ENCODE measurements at places on chromosomes 4 and X.

DNA sequence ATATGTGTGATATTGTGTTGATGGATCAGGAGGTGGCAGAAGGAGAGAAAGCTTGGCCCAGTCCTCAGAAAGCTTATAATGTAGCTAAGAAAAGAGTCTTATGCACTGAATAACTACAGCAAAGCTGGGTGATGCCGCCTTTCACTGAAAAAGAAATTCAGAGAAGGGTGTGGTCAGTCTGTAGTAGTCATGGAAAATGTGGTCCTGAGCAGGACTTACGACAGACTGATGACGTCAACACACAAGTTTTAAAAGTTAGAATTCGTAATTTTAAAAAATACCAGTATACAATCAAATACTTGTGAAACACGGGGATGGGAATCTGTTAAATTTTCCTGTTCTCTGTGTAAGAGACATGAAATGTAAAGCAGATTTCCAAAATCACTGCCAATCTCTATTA, 87.0 kb upstream of the RAPGEF2 start:
- no peak for DNase-seq

- no peak for DNase-seq
Measured at GRCh38 chr4:1235381-1236102, 13.4 kb downstream of the CTBP1 start.

GRCh38 chr4:38686682-38687081, 22.7 kb downstream of the KLF3 start:
- no peak for DNase-seq

DNA sequence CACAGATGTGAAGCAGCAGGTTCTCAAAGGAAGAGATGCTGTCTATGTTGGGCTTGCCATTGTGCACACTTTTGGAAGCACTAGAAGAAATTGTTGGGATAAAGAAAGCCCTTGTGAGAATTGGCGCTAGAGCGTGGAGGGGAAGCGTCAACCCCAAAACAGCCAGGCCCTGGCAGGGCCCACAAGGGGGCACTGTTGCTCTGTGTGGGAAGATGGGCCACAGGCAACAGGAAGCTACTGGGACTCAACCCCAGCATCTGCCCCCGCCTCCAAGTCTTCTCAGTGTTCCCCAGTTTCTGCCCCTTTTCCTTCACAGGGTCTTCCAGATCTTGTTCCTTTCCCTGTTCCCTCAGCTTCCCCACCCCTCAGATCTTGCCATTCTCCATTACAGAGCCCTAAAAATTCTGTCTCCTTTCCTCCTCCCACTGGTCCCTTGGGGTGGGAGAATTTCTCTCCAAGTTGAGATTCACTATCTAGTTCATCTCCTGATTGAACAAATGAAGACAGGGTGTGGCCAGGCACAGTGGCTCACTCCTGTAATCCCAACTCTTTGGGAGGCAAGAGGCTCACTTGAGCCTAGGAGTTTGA, 85.5 kb downstream of the STARD8 start:
- DNase-seq = peak; percentile 28

DNA sequence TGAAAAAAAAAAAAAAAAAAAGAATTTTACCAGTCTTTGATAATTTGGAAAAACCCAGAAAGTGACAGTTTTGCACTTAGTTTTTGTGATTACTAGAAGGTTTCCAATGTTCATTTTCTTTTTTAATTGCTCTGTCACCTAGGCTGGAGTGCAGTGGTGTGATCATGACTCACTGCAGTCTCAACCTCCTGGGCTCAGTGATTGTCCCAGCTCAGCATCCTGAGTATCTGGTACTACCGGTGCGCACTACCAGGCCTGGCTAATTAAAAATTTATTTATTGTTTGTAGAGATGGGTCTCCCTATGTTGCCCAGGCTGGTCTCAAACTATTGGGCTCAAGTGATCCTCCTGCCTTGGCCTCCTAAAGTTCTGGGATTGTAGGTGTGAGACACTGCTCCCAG, 3.3 kb downstream of the NUDT9 start:
- no peak for DNase-seq

GRCh38 chr4:147732518-147733235, 789 bp downstream of the ARHGAP10 start:
- no peak for DNase-seq

GRCh38 chr4:7801001-7801400, 138.7 kb downstream of the AFAP1 start:
- no peak for DNase-seq

DNA sequence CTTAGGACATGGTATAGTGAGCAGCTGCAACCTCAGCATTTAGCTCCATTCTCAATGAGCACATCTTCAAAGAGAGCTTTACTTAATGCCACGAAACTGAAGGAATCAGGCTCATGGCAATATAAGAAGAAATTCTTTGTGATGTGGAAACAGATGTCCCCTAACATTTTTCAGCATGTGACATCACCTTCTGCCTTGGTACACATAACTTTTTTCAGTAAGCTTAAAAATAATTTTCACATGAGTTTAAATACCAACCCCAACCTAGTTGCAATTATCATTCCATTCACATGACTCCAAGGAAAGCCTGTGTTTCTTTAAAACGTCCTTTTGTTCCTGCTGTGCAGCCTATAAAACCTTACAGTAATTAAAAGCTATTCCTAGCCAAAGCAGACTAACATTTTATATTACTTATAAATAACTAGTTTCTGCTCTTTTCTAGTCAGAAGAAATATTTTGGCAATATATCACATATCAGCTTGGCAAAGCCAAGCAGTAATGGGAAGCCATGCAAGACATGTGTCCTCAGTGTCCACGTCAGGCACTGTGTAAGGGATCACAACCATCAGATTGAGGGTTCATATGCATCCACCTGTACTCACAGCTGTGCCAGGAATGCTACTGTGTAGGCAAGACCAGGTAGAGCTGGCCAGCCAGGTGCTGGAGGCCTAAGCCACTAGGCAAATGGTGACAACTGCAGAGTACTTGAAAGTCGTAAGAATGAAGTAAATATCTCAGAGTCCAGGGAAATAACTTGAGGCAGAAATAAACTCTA, 466.6 kb downstream of the INPP4B start:
- DNase-seq = no peak

GRCh38 chr4:110296892-110297291, 98.5 kb upstream of the ELOVL6 start:
- no peak for DNase-seq

DNA sequence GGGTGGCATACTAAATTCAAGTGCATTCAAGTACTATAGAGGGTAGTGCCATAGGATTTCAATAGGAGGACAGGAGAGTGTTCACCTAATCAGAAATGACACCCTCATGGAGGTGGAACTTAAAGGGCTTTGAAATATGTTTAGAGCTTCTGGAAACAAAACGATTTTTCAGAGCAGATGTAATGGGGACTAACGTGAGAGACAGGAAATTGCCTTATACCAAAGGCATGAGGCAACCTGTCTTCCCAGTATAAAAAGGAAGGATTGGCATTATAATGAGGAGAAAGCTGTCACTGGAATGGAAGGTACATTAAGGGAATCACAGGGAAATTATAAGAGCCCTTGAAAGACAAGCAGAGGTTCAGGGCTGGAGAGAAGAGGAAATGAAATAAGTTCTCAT, 116.3 kb upstream of the PNPLA4 start:
- DNase-seq = no peak

GRCh38 chr4:101355767-101356702, 8.7 kb upstream of the PPP3CA start:
- no peak for DNase-seq

DNA sequence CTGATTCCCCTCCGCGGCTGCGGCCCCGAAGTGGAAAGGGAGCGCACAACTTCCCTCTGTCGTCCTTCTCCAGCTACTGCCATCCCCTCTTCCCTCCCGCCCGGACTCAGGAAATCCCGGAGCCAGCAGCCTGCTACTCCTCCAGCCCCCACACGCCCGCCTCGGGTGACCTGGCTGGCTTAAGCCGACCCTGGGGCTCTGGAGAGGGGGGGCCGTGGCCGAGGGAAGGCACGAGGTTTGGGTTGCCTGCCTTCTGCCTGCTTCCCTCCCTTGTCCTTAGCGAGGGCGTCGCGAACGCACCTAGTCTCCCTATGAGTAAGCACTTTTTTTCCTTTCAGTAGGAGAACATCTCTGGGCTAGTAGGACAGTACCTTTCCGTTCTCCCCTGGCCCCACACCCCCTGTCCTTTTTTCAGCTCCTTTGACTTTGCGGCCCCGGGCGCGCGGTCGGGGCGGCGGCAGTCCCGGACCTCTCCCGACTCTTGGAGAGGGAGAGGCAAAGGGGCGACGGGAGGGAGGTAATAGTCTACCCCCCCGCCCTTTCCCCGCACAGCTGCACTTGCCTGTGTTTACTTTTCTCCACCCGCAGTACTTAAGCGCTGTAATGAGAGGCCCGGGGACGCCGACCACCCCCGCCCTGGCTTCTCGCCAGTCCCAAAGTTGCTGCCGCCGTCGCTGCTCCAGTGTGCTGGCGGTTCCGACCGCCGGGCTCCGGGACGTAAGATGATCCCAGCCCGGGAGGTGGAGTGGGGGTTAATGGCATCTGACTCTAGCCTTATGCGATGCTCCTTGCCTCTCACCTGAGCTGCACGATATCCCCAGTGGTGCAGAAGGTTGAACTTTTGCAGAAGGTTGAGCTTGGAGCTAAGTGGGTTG, 868 bp downstream of the PLS3 start:
- DNase-seq = no peak

GRCh38 chr4:52585379-52585778, 73.7 kb downstream of the USP46 start:
- no peak for DNase-seq

DNA sequence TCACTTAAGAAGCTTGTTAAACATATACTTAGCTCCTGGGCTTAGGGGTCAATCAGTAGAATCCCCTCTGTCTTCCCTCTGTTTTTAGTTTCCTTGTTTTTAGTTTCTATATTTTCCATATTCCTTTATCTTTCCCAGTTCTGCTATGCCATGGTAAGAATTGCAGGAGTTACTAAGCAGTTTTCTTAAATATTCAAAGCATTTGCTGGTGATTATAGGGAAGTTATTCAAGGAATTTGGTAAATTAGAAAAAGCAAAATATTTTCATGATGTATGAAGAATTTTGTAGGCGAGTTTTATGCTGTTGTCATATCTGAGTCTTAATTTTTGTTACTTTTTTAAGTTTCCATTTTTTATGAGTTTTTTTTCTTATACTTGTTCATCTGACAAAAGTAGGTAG, 91.6 kb upstream of the NUDT6 start:
- no peak for DNase-seq

- no peak for DNase-seq
Measured at GRCh38 chrX:19814240-19814639, 73.2 kb downstream of the SH3KBP1 start.

- DNase-seq = no peak
Measured at GRCh38 chr4:57102050-57102624, 8.0 kb downstream of the IGFBP7 start.

DNA sequence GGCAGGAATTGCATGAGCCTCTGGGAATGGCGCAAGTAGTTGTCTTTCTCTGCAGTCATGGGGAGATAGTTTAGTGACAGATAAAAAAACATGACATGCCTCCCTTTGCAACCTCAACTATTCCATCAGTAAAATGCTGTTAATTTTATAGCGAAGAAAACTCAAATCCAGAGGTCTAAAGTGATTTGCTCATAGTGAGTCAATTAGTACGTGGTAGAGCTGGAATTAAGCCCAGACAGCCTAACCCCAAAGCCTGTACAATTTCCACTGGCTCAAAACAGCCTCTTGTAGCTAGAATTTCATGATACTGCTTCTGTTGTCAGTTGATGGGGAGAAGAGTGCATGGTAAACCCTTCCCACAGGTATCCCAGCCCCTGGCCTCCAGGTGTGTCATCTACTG, 81.3 kb upstream of the TRPC5 start:
- no peak for DNase-seq

- DNase-seq = no peak
Measured at GRCh38 chrX:78092296-78092695, 11.8 kb upstream of the PGK1 start.

All from stimulated activated CD4-positive, alpha-beta T cell treated with anti-CD3 and anti-CD28 coated beads, Interleukin-12 subunit alpha, Interleukin-12 subunit beta, amount 100 ng/mL, for 24 hours (primary cell).